ENCODE measurements at places on chromosomes 3 and 15.

GRCh38 chr3:71492974-71493771 is 90.4 kb downstream of the FOXP1 start:
- no peak for DNase-seq

GRCh38 chr3:151946606-151947005 is 73.2 kb downstream of the SUCNR1 start:
- DNase-seq = no peak

DNA sequence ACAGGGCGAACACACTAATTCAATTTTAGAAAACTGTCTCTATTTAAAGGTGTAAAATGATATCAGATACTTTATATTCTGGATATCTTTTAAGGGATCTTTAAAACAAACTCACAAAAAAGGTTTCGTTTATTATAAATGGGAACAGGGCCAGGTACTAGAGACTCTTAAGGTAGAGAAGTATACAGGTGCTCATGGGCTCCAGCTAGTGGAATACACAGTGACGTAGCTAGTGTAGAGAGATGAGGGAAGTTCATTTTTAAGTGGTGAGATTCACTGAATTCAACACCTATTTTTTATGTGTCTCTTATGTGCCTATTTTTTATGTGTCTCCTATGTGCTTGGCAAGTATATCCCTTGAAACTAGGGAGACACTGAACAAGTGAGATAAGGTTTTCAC is 132.7 kb upstream of the FAM3D start:
- DNase-seq = no peak

DNA sequence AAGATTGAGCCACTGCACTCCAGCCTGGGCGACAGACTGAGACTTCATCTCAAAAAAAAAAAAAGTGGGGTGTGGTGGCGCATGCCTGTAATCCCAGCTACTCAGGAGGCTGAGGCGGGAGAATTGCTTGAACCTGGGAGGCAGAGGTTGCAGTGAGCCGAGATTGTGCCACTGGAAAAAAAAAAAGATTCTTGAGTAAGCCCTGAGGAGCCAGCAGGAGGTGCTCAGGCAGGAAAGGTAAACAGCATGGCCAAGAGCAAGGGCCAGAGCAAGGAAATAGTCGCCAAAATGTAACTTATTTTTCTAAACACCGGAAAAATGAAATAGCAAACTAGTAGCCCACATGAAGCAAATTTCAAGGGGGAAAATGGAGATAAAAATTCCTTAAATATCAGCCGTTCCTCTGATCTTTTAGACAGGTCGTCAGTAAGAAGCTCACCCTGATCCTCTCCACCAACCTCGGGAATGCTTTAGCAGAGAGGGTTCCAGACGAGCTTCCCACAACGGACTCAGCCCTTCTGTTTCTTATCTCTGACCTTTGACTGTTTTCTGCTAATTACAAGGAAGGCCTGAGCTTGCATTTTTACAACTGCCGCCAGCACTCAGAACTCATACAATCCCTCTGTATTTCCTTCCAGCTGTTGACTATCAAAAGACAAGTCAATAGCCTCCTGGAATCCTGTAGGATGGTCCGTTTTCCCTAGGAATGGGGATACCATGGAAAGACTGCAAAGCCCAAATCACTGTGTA is 45.0 kb upstream of the AKAP13 start:
- no peak for DNase-seq

GRCh38 chr15:68764090-68764489 is 56.6 kb downstream of the ANP32A start:
- DNase-seq = no peak

DNA sequence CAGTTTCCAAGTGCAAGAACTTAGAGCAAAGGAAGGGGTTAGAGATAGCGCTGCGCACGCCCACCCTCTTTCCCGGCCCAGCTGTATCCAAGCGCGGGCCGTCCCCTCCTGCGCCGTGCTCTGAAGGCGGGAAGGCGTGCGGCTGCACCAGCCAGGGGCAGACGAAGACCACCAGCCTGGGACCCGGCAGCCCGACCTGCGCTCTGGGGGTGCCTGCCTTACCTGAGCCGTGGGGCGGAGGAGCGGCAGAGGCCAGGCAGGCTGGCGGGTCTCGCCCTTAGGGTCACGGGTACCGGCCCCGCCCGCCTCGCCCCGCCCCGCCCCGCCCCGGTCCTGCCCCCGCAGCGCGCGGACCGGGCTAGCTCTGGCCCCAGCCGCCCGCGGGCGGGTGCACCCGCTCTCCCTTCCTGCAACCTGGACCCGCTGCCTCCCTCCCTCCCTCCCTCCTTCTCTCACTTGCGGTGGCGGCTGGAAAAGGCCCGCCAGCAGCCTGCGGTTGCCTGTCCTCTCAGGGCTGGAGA is at the start of gene WDR72:
WDR72 (minus strand) TSS at position 253 of the 521 bp plus-strand sequence. CDS start 26,514 bp downstream, outside the sequence.
- DNase-seq = no peak

DNA sequence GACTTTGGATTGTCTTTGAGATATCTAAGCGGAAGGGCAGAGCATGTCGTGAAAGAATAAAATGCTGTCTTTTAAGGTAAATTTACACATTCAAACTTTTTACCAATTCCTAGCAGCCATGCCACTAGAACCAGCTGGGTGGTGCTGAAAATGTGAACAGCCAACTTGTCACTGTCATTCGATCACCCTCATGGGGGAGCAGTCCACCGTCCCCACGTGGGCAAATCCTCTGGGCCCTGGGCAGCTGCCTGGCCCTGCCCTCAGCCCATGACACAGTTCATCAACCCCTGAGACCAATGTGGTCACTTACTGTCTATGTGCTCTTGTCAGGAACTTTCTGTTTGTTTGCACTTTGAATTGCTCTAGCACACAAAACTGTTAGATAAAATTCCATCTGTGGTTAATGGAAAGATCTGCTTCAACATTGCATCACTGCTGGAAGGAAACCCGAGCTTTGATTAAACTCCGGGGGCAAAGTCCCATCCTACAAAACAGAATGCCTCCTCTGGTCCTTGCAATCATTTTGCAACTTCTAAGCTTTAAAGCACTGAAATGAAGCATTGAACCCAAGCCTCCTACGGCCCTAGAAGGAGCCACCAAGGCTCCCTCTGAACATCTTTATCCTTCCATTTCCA is 50.1 kb downstream of the PCSK6 start:
- DNase-seq = no peak

GRCh38 chr3:23915537-23916108 is 1.2 kb downstream of the NKIRAS1 start:
- DNase-seq = no peak

GRCh38 chr15:61017109-61017508 is 212.0 kb downstream of the RORA start:
- no peak for DNase-seq

GRCh38 chr15:68642491-68642845 is 63.7 kb downstream of the CORO2B start:
- no peak for DNase-seq

DNA sequence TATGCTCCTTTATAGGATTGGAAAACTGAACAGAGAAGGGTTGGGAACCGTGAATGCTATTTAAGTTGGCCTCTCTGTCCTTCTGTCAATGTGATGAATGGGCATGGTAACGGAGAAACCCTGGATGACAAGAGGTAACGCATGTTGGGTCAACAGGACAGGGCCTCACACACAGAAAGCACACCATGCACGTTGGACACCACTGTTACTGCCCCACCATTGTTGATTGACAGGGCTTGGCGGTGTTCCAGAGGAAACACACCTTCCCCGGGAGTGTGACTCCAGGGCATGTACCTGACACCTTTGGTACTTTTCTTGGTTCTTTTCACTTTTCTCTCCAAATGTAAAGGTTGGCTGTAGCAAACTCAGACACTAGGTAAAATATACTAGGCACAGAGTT is 548.5 kb downstream of the OCA2 start:
- no peak for DNase-seq

DNA sequence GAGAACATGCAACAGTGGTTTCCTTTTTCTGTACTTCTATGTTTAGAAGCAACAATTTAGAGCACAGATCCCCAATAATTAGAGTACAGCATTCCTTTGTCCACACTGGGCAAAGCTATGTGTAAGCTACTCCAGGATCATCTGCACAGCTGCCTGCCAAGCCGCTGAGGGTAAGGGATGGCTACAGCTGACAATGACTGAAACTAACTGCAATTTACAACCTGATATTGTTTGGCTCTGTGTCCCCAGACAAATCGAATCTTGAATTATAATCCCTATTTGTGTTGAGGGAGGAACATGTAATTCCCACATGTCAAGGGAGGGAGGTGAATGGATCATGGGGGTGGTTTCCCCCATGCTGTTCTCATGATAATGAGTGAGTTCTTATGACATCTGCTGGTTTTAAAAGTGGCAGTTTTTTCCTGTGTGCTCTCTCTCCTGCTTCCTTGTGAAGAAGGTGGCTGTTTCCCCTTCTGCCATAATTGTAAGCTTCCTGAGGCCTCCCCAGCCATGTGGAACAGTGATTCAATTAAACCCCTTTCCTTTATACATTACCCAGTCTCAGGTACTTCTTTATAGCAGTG is 54.8 kb upstream of the TNFSF10 start:
- no peak for DNase-seq

GRCh38 chr15:51341366-51342226 is at the start of gene GLDN:
GLDN (plus strand) TSS chr15:51341655; CDS start chr15:51341685, 30 bp downstream.
- no peak for DNase-seq

DNA sequence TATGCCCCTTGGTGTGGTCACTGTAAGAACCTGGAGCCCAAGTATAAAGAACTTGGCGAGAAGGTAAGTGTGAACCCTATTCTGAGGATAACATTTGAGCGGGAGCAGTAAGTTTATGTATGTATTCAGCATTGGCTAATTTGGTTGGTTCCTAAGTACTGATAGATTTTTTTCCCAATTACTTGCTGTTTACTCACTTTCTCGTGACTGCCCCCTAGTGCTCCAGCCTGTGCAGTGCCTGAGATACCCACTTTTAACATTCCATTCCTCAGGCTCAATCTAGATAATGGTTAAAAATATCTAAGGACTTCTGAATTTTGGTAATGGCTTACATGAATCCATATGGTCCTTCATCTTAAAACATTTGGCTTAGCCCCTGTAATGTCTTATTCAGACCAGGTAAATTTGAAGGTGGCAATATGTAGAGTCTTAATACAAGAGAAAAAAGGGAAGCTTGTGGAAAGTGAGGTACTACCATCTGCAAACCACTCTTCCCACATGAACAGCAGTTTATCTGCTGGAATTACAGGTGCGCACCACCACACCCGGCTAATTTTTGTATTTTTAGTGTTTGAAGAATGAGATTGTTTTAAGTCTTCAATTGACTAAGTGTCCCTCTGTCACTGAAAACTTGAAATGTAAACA is 7.1 kb downstream of the ELL3 start:
- no peak for DNase-seq

GRCh38 chr3:24472358-24472757 is 22.3 kb downstream of the THRB start:
- DNase-seq = no peak

GRCh38 chr3:85304360-85304964 is 345.7 kb downstream of the CADM2 start:
- DNase-seq = no peak

- no peak for DNase-seq
These were observed 30.5 kb downstream of the CD86 start for GRCh38 chr3:122085673-122086072.

- no peak for DNase-seq
These were observed 73.0 kb downstream of the SCN11A start for GRCh38 chr3:38978729-38979128.

GRCh38 chr3:30078736-30079135 is 527.7 kb upstream of the TGFBR2 start:
- no peak for DNase-seq

DNA sequence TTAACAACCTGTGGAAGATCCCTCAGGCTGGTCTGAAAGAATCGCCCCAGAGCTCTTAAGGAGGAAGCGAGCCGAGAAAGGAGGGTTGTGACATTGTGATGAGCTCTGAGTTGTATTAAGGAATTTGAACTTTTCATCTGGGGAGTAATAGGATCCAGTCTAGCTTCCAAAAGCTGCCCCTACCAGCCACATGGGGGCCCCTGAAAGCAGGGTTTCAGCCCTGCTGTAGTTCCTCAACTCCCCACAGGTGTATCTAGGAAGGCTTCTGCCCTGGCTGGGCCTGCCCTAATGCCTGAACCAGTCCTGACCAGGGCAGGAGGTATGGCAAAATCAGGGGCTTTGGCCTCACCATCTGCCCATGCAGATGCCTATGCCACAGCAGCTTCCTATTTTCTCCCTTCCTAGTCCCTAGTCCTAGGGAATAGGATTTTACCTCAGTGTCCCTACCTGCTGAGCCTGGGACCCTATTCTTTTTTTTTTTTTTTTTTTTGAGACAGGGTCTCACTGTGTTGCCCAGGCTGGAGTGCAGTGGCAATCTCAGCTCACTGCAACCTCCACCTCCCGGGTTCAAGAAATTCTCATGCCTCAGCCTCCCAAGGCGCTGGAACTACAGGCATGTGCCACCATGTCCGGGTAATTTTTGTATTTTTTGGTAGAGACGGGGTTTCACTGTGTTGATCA is 5.0 kb upstream of the AP3S2 start:
- peak; percentile 6 for DNase-seq

- DNase-seq = no peak
These were observed 4.6 kb downstream of the OR5H15 start for GRCh38 chr3:98171071-98171470.

DNA sequence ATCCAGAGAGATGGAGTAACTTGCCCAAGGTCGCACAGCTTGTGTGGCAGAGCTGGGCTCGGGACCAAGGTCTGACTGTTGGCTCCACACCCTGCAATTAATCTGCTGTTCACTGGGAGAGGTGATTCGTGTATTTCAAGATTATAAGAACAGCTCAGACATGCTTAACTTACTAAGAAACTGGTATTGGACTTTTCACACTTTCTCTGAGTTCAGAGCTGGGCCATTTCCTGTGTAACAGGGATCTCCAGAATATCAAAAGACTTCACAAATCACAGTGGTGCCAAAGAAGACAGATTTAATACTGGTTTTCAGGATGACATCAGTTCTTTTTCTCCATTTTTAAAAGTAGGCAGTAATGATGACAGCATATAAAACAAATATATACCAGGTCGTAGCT is 156.8 kb upstream of the UBE2E1 start:
- no peak for DNase-seq

DNA sequence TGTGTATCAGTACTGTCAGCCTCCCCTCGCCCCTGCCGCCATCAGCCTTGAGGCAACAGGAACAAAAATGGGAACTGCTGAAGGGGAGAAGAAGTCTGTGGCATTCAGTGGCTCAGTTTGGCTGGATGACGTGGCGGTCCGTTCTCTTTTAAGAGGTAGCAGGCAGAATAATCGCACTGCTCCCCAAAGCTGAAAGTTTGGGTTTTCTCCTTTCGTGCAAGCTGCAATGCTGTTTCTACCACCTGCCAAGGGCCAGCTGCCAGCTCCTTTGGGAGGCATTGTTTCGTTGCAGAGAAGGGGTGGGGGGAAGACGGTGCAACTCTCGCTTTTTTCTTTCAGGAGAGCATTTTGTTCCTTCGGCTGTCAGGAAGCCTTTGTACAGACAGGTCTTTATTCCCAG is 369.6 kb upstream of the RORA start:
- DNase-seq = no peak

- no peak for DNase-seq
These were observed 354.6 kb downstream of the CNTN6 start for GRCh38 chr3:1447452-1447851.

- DNase-seq = peak; percentile 38
These were observed 37.6 kb downstream of the VIPR1 start for GRCh38 chr3:42539871-42540714.

GRCh38 chr3:160217675-160218074 is 7.5 kb upstream of the C3orf80 start:
- no peak for DNase-seq

Data from stimulated activated CD4-positive, alpha-beta T cell treated with anti-CD3 and anti-CD28 coated beads, Interleukin-1b, Interleukin-23, amount 100 ng/mL, for 1 hour (primary cell).